Kidney (tissue), 22 donors: ENCODE measurements at places on chromosomes 4 and X. TPM values are rescaled to one million over a fixed set of nuclear protein-coding genes. Genes with fewer than 3 reads are reported as not detected.

Gene NLRP2B
- total RNA-seq: not detected

Gene SPARCL1
- total RNA-seq: 322 TPM

Gene WDR17
- total RNA-seq: 6.4 TPM

Gene SPANXD
- not detected for total RNA-seq

Gene DHRSX
- 26.4 TPM for total RNA-seq

Gene FATE1
- total RNA-seq: not detected

Gene UTP3
- total RNA-seq: 28.6 TPM

Gene SOX3
- not detected for total RNA-seq

Gene ADAMTS3
- total RNA-seq: 4.2 TPM

Gene CENPVL2
- not detected for total RNA-seq

GRCh38 chr4:184263910-184264732 lies 46.4 kb upstream of the ENPP6 start:
- peak; percentile 93 for DNase-seq

DNA sequence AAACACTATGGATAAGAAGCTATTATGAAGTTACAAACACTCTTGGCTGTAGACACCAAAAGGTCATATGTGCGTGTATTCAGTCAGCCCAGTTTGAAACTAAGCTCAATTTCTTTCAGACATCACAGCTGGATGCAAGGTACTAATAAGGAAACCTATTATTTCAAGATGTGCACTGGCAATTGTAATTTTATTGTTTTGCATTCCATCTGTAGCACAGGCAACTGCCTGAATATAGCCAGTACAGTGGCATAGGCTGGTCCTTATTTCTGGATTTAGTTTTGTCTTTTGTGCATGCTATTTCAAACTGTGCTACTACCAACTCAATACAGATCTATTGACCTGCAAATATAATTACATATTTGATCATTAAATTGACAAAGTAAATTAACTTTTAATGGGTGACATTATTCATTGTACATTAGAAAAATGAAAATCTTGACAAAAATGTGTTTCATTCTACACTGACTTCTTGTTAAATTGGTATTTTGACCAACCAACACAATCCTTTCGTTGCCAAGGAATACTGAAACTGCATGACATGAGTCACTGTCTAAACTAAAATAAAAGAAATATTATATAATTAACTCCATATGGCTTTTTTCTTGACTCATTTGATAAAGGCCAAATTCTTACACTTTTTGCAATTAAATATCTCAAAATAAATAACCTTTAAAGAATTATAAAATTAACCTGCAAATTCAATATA lies 594.3 kb upstream of the ADGRL3 start:
- DNase-seq: no peak

- DNase-seq: no peak
These were observed 476.4 kb downstream of the AFF2 start for GRCh38 chrX:148976571-148977400.

DNA sequence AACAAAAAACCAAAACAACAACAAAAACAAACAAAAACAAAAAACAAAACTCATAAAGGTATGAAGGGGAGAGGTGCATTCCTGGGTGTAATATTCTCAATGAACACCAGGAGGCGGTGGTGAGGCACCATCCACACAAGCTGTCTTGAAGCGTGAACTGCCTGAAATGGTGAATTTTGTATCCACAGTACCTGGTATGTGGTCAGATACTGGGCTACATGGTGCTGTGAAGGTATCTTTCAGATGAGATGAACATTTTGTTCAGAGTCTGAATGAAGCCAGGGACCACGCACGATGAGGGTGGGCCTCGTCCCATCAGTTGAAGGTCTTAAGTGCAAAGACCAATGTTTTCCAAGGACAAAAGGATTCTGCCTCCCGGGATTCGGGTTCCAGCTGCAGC lies 58.5 kb downstream of the ASMT start:
- no peak for DNase-seq

GRCh38 chr4:6489927-6490326 lies 17.5 kb upstream of the PPP2R2C start:
- DNase-seq: no peak

- no peak for DNase-seq
These were observed 98.6 kb upstream of the GPM6A start for GRCh38 chr4:175910700-175911099.

- DNase-seq: no peak
These were observed 27.8 kb upstream of the RNF128 start for GRCh38 chrX:106698693-106699092.

GRCh38 chrX:8743126-8743732 lies 11.3 kb upstream of the ANOS1 start:
- no peak for DNase-seq

- no peak for DNase-seq
These were observed 14.1 kb upstream of the CXCL6 start for GRCh38 chr4:73822389-73822788.

DNA sequence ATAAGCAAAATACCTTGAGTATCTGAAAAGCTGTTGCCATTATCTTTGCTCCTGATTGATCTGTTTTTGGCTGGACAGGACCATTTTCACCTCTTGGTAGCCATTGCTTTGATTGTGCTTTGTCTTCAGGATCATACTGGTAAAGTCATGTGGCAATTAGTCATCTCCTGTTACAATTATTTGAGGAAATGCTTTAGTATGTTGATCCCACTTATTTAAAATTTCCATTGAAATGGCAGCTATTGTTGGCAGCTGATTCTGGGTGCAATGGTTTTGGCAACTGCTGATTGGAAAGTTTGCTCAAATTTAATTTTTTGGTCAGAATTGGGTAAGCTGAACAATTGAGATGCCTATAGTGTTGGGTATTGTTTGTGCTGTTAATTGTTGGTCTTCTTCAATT lies 238.3 kb upstream of the TLL1 start:
- DNase-seq: no peak

DNA sequence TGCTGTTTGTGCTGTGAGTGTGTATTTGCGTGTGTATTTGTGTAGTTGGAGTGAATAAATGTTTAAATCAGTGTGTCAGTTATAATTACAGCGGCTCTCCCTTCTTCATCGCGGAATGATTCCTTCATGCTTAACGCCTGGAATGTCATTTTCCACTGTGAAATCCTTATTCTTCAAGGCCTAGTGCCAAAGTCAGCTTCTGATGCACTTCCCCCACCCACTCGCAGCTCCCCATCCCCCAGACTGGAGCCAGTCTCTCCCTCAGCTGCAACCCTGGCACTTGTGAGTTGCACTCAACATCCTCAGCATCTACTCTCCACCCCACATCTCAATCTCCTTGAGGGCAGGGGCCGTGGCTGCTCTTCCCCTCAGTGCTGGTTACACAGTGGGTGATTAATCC lies 583.0 kb downstream of the BCOR start:
- peak; percentile 70 for DNase-seq

DNA sequence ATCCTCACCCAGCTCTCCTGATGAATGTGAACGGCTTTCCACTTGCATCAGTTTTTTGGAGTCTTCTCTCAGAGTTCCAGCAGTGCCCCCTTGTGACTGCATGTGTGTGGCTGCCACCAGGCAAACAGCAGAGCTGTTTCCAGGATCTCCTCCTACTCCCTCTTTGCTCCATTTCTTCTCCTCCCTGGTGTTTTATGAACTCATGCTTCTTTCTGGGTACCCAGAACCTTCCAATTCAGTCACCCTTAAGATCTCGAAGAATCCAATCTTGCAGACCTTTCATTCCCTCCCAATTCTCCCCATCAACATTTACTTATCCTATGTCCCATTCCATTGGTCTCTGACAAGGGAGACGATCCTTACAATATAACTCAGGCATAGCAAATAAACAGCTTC lies 6.8 kb upstream of the TCEANC start:
- DNase-seq: no peak

DNA sequence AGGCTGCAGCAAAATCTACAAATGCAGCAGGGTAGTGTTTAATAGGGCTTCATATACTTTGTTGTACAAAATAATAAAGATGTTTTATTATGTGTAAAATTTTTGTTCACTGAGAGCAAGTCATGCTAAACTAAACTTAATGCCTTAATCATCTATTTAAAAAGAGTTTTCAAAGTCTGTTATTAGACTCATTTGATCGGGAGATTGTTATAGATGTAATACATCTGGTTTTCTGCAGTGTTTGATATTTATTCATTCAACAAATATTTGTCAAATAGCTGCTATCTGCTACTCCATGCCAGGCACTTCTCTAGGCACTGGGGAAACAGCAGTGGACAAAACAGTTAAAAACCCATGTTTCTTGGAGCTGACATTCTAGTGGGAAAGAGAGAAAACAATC lies 233.6 kb downstream of the FMR1NB start:
- DNase-seq: no peak

DNA sequence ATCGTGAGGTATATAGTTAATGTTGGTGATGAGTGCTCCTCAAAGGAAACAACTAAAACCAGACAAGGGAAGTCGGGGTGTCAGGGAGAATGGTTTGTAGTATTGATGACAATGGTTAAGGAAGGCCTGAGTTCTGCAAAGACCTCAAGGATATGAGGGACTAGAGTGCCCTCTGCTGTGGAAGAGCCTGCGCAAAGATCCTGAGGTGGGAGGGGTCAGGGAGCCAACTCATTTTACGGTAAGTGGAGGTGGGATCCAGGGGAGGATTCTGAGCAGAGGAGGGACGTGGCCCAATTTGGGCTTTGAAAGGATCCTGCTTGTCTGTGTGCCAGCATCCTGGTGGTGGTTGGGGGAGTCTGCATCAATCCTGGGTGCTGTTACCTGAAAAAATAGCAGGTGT lies 11.3 kb downstream of the UBA1 start:
- DNase-seq: no peak

DNA sequence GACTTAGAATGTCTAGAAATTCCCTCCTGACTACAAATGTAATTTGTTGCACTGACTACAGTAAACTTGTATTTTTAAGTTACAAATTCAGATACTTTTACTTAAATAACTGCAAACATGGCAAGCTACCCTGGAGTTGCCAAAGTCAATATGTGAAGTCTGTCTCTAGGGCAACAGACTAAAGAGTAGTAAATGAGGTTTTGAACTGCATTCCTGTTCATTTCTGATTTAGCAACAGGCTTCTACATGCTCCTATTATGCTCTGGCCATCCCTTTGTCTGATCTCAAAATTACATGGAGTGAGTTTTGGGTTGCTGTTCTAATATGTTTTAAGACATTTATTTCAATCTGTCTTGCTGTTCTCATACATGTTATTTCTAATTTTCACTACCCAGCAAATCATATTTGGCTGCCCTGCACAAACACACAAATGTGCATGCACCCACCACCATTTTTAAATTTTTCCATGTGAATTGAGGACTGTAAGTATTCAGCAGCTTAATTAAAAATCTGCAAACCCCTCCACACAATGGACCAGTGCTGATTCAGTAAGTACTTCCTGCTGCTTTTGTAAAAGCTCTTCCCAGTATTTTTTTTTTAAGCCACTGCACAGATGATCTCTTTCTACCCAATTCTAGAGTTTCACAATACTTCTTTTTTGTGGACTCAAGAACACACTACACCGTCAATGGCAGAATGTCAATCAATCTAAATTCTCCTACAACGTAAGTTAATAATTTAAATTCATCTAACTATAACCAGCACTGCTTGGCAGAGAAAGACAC lies 26.7 kb downstream of the SH3RF1 start:
- DNase-seq: no peak
